ENCODE measurements at places on chromosomes 16 and 17.

DNA sequence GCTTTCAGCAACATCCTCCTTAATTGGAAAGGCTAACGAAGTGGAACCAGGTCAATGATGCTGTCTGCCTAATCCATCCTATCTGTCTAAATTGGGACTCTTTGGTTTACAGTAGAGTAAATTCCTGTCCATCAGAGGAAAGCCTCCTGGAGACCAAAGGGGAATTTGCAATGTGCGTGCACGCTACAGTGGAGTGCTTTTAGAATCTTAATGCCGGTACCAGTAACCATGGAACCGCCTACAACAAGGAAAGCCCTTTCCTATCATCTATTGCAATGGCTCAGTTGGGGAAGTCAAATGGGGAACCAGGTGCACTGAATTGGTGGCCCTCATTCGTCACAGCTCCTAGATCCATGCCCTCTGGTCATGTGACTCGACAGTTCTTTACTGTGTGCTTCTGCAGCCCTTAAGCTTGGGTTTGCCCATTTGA, 110.1 kb downstream of the XYLT1 start:
- no peak for DNase-seq

DNA sequence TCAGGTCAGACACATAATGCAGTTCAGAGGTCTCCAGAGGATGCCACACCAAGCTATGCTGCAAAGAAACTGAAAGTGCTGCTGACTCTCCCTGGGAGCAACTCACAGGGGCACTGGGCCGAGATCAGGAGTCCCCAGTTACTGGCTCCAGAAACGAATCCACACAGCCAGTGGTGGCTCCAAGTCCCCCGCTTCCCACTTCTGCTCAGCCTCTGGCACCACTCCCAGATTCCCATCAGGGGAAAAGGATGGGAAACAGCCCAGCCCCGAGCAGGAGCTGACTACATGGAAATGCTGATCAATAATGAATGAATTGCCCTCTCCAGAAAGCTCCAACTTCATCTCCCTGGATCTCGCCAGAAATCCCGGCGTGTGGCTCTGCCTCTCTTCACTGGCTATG, 62.3 kb upstream of the CDH5 start:
- DNase-seq, result no peak

DNA sequence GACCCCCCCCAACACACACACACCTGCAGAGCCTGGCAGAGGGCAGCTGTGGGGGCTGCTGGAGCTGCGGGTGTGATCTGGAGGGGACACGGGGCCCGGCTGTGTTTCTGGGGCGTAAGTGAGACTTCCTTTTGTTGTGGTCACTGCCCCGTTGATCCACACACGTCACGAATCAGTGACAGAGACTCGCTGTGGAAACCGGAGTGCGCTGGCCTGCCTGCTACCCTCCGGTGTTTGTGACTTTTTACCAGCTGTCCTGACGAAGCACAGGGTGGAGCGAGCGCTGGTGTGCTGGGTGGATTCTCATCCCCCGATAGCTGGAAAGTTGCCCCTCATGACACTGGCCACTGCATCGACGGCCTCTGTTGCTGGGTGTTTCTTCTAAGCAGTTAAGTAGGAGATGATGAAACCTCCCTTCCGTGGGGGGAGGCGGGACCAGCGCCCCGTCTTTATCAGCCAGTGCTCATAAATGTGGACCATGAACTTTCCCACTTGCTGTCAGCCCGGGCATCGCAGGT, 2.3 kb downstream of the METRNL start:
- DNase-seq, result no peak

DNA sequence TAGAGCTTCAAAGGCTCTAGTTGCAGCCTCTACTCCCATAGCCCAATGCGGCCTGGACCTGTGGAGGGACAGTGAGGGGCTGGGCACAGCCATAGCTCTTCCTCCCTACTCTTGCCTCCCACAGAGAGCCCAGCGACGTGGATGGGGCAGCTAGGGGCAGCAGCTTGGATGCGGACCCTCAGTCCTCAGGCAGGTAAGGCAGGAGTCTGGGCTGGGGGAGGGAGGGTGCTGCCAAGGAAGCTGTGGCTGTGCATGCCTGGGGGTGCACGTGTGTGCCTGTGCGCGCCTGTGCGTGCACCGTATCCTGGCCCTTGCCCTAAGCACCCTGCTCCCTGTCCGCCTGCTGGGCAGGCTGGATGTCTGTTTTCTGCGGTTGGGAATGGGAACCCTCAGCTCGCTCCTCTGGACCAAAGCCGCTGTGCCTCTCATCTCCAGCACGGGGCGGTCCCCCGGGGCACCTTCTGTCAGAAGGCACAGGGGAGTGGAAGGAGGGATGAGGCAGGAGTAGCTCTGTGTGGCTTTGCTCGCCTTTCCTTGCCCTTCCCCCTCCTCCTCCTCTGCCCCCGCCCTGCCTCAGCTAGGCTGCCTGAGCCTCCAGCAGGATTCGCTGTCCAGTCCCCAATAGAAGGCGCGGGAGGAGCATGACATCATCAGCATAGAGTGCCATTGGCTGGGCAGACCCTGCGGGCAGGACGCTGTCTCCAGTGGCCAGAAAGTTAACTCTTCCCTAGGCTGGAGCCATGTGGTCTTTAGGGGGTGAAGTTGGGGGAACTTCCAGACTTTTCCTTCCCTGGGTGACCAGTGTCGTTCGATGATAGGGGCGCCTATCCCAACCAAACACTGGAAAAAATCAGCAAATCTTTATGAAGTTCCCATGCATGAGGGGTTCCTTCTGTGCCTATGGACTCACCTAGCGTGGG, 797 bp downstream of the PRCD start:
- no peak for DNase-seq

DNA sequence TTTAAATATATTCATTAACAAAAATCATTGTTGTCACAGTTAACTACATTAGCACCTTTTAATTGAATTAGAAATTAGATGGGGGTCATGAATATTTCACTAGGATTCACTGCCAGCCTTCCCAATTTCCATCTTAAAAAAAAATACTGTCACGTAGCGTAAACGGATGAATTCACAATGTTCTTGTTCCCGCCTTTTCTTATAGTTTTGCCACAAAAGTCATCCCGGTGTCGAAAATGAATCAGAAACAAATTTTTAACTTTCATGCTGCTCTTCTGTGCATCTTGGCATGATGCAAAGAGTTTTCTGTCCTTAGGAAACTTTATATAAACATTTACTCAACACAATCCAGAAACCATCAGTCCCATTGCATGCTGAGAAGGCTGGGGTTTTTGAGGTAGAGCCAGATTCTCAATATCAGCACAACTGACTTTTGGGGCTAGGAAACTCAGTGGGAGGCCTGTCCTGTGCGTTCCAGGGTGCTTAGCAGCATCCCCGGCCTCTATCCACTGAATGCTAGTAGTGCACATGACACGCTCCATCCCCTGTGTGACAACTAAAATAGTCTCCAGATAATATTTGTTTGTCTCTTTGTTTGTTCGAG, 252.9 kb upstream of the XYLT1 start:
- DNase-seq, result no peak

- no peak for DNase-seq
These were observed 33.1 kb downstream of the PLD6 start for GRCh38 chr17:17172990-17173389.

DNA sequence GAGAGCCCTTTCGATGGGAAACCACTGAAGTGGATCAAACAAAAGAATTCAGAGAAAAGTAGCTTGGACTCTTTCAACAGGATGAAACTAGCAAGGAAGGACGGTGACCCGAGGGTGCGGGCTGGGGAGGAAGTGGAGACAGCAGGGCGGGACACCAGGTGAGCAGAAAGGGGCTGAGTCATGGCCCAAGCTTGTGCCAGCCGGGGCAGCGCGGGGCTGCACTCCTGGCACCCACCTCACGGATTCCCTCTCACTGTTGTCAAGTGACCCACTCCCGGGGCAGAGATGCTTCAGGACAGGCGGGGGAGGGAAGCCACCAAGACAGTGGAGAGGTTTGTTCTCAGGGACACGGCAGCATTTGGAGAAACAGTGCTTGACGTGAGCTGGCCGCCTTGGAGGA, 10.7 kb upstream of the RNF222 start:
- no peak for DNase-seq

DNA sequence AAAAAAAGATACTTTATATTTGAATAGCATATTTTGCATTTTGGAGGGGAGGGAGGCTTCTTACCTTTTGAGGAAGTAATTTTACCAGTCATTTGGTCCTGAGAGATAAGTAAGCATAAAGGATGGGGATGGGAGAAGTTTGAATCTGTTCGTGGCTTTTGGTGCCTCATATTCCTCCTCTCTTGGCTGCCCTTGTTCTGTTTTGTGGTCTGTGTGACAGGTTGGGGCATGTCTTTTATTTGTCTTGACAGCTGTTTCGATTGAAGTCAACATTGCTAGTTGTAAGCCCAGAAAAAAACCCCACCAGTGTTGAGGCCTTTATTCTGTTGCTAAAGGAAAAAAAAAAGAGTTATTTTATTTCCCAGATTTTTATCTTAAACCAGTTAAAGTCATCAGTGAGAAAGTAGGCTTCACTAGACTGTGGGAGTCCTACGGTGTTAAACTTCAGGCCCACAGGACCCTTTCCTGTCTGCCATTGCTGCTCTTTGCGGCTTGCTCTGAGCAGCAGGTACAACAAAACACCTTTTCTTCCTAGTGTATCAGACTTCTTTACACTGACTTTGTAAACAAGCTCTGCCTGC, 11.4 kb downstream of the SLC7A6 start:
- peak; percentile 49 for DNase-seq
